Stomach (tissue), 19 donors: ENCODE measurements at places on chromosomes 12 and 14. TPM values are rescaled to one million over a fixed set of nuclear protein-coding genes. Genes with fewer than 3 reads are reported as not detected.

DNA sequence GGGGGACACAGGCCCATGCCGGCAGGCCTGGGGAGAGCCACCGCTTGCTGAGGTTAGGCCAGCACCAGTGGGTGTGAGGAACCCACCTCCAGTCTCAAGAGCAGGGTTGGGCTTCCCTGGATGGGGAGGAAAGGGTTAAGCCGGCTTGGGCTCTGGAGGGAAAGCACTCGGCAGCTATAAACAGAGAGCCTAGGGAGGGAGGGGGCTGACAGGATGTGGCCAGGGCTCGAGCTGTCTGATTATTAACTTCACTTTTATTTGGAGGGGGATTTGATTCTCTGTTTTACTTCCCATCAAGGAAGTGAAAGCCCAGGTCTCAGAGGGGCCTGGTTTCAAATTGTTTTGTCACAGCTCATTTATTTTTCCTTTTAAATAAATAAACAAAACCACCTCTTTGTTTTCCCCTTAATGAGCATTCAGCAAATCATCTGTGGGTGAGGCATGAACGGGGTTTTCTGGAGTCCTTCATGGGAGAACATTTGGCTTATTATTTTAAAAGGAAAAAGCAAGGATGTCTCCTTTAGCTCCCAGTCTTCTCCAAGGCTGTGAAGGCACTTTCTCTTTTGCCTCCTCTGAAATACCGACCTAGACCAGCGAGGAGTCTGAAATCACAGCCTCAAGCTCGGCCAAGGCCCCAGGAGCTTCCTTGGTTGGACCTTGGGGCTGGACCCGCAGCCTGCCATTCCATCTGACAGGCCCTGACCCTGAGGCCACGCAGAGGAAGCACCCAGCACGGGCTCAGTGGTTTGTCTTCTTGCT, 21.9 kb upstream of the ZFP36L1 start:
- H3K4me3 ChIP-seq: peak overlapping the region; percentile 23
- peaks cover 73% of the 10 kb centered on the region for H3K4me1 ChIP-seq
- H3K36me3 ChIP-seq: no peaks in the 10 kb centered on the region
- no peak for DNase-seq
- H3K27ac ChIP-seq: peak overlapping the region; percentile 97

- H3K4me3 ChIP-seq: no peak overlapping the region
- H3K4me1 ChIP-seq: no peaks in the 10 kb centered on the region
- H3K36me3 ChIP-seq: no peaks in the 10 kb centered on the region
- DNase-seq: no peak
- no peaks in the 10 kb centered on the region for H3K27me3 ChIP-seq
- no peak overlapping the region for H3K27ac ChIP-seq
Measured at GRCh38 chr12:22866406-22866805, 241.4 kb downstream of the ETNK1 start.

DNA sequence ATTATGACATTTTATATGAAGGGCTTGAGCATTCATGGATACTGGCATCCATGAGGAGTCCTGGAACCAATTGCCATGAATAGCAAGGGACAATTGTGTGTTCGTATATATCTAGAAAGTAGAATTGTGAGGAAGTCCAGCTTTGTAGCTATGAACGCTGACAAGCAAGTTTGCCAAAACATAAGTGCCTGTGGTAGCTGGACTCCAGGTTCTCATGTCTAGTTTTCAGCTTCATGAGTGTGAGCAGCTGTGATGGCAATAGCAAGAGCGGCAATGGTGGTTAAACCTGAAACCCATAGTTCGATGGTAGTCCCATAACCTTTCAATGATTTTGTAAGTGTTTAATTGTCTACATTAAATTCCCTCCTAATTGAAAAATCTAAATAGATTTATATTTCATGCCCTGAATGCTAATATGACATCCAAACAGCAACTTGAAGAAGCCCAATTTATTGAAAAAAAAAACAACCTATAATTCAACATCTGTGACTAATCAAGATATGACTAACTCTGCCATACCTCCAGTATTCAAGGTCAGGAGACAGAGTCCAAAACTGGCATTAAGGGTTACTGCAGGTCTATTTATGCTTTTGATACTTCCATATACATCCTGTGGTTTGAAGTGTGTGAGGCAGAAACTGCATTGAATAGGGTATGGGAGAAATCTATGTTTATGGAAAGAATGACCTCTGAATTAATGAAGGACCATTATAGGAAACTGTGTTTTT, 50.3 kb upstream of the PCED1B start:
- no peak for DNase-seq
- no peak overlapping the region for H3K27ac ChIP-seq
- no peaks in the 10 kb centered on the region for H3K4me1 ChIP-seq
- no peaks in the 10 kb centered on the region for H3K36me3 ChIP-seq
- H3K27me3 ChIP-seq: no peaks in the 10 kb centered on the region
- H3K4me3 ChIP-seq: no peak overlapping the region

- no peaks in the 10 kb centered on the region for H3K36me3 ChIP-seq
- no peaks in the 10 kb centered on the region for H3K27me3 ChIP-seq
- no peak overlapping the region for H3K27ac ChIP-seq
- H3K4me3 ChIP-seq: no peak overlapping the region
- no peaks in the 10 kb centered on the region for H3K4me1 ChIP-seq
- DNase-seq: no peak
Measured at GRCh38 chr14:96989306-96989705, 192.1 kb downstream of the VRK1 start.

DNA sequence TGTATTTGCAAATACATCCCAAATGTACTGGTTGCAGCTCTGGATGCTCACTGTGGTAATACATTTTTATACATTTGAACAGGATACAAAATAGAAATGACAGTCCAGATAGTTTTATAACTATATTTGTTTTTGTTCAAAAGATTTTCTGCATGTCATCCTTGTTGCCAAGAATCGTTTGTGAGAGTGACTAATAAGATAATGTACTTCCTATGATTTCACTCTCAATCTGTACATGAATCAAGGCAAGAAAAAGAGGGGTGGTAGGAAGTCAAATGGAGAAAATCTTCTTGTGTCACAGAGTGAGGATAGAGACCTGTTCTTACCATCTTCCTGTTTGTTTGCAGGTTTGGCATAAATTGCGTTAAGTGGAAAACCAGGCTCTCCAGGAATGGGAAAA, 13.9 kb downstream of the ARPC3 start:
- peaks cover 1% of the 10 kb centered on the region for H3K4me1 ChIP-seq
- DNase-seq: no peak
- no peak overlapping the region for H3K27ac ChIP-seq
- no peaks in the 10 kb centered on the region for H3K27me3 ChIP-seq

PTPRQ gene
- not detected for total RNA-seq

CCDC197 gene
- not detected for total RNA-seq

CLECL1 gene
- total RNA-seq: not detected

YAF2 gene
- total RNA-seq: 36.6 TPM

OTUB2 gene
- total RNA-seq: 0.45 TPM

PLEKHG7 gene
- total RNA-seq: not detected
